GOT3 (cell line): ENCODE measurements at places on chromosomes 6 and 20.

GRCh38 chr6:144534180-144534579 is 249.0 kb downstream of the UTRN start:
- DNase-seq: no peak

- DNase-seq: no peak
Observed at GRCh38 chr20:7161690-7162089, 394.2 kb downstream of the BMP2 start.

DNA sequence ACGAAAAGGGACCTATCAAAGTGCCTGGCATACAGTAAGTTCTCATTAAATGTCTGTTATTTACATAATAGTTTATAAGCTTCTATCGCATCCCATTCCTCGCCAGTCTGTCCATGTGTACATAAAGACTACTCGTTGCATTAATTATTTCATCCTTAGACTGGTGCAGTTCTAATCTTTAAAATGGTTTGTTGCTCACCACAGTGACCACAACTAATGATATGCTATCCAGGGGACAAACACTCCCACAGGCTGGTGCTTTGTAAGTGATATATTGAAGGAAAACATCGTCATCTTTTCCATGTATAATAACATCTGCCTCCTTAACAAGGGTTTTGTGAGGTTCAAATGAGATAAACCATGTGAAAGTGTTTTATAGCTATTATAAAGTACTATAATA is 39.0 kb upstream of the HBS1L start:
- no peak for DNase-seq

- DNase-seq: no peak
Observed at GRCh38 chr6:163923658-163924411, 509.3 kb downstream of the QKI start.

GRCh38 chr6:104766595-104766994 is 93.1 kb downstream of the HACE1 start:
- DNase-seq: no peak

DNA sequence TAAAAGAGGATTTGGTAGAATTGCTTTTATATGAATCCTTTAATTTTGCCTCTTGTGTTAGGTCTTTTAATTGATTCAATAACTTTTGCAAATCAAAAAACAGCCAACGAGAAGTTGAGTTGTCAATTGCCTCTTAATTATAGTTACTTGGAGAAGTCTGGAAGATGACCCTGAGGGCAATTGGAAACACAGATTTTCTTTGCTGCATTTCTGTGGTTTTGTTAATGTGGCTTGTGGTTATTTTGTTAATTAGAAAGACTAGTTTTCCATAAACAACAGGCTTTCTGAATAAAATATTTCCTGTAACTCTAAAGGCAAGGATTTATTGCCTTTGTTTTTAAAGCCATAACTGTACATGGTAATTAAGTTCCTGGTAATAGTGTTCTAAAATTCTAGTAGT is 513.0 kb downstream of the EPHA7 start:
- DNase-seq: no peak

GRCh38 chr6:137286916-137287315 is 67.7 kb upstream of the IFNGR1 start:
- no peak for DNase-seq

GRCh38 chr6:15027472-15027871 is 218.4 kb upstream of the JARID2 start:
- no peak for DNase-seq
